ENCODE measurements at places on chromosomes 6 and 20. TPM values are rescaled to one million over a fixed set of nuclear protein-coding genes. Genes with fewer than 3 reads are reported as not detected.

GRCh38 chr20:2244523-2244922 is 51.3 kb upstream of the TGM3 start:
- H3K4me3 ChIP-seq, result no peak overlapping the region
- H3K36me3 ChIP-seq, result no peaks in the 10 kb centered on the region
- peaks cover 11% of the 10 kb centered on the region for H3K27me3 ChIP-seq
- no peaks in the 10 kb centered on the region for H3K4me1 ChIP-seq
- no peak overlapping the region for H3K27ac ChIP-seq

The ENPP3 gene
- total RNA-seq, result 0.11 TPM

The NNAT gene
- total RNA-seq, result not detected

The C20orf173 gene
- not detected for total RNA-seq

The ABCC10 gene
- 38.8 TPM for total RNA-seq

DNA sequence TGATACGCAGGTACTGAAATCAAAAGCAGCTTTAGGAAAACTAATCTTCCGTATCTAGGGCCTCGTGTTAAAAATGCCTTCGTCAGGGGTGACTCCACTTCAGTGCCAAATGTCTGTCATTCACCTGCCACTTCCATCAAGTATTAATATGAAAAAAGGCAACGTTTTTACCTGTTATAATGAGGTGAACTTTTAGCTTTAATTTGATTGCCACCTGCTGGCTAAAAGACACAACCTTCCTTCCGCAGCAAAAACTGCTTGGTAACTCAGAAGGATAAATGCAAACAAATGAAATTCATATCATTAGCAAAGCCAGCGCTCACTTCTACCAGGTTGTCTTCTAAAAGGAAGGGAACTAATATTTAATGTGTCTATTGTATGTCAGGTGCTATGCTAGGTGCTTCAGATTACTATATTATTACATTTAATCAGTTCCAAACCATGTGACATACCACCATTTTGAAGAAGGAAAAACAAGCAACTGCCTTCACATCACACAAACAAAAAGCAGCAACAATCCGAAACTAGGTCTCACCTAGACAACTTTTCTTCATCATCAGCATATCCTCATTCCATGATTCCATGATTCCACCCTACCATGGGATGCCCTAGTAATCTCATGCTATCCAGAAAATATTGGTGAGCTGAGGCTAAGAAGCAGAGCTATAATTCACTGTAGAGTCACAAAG is 20.6 kb upstream of the ARHGAP18 start:
- no peaks in the 10 kb centered on the region for H3K36me3 ChIP-seq
- H3K27ac ChIP-seq, result no peak overlapping the region
- peak; percentile 55 for DNase-seq
- H3K4me3 ChIP-seq, result no peak overlapping the region

The NKAIN2 gene
- total RNA-seq, result not detected

The PRKN gene
- total RNA-seq, result 0.63 TPM

GRCh38 chr6:43058531-43058930 is 703 bp downstream of the MRPL2 start:
- peaks cover 32% of the 10 kb centered on the region for H3K4me1 ChIP-seq
- H3K4me3 ChIP-seq, result peak overlapping the region; percentile 95
- DNase-seq, result no peak

DNA sequence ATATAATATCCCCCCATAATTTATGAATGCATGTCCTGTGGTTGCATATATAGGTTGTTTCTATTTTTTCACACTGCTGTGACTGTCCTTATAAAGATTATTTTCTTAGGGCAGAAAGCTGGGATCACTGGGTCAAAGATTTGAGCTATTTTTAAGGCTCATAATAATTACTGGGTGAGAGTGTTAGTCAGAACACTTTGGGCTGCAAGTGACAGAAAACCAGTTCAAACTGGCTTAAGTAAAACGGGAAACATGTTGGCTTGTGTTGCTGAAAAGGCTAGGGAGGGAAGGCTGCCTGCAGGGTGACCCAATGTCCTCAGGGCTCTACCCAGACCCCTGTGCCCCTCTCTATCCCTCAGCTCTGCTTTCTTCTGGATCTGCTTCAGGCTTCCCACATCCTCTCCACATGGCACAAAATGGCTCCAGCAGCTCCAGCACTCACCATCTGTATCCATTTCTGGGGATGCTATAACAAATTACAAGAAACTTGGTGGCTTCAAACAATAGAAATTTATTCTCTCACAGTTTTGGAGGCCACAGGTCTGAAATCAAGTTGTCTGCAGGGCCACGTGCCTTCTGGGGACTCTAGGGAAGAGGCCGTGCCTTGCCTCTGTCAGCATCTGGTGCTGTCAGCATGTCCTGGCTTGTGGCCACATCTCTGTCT is 33.1 kb upstream of the MLN start:
- H3K27ac ChIP-seq, result no peak overlapping the region
- DNase-seq, result no peak
- H3K4me1 ChIP-seq, result peaks cover 19% of the 10 kb centered on the region

GRCh38 chr6:118751072-118751471 is 99.7 kb upstream of the CEP85L start:
- H3K4me1 ChIP-seq, result peaks cover 30% of the 10 kb centered on the region
- H3K36me3 ChIP-seq, result no peaks in the 10 kb centered on the region
- H3K27ac ChIP-seq, result no peak overlapping the region

GRCh38 chr20:7853493-7853892 is 86.8 kb downstream of the HAO1 start:
- H3K27me3 ChIP-seq, result no peaks in the 10 kb centered on the region
- H3K4me3 ChIP-seq, result no peak overlapping the region
- H3K36me3 ChIP-seq, result no peaks in the 10 kb centered on the region
- no peaks in the 10 kb centered on the region for H3K4me1 ChIP-seq
- H3K27ac ChIP-seq, result no peak overlapping the region

The STX11 gene
- total RNA-seq, result 13.9 TPM

The ARFGEF3 gene
- total RNA-seq, result 0.05 TPM

The SPTLC3 gene
- total RNA-seq, result 0.37 TPM

The LTV1 gene
- 25.5 TPM for total RNA-seq
